Forelimb muscle (tissue), 1 donor: ENCODE measurements at places on chromosomes 12 and 14. TPM values are rescaled to one million over a fixed set of nuclear protein-coding genes. Genes with fewer than 3 reads are reported as not detected.

- DNase-seq = no peak
These were observed 62.7 kb downstream of the GALNT4 start for GRCh38 chr12:89461649-89462612.

- DNase-seq = no peak
These were observed 256.8 kb upstream of the DDHD1 start for GRCh38 chr14:53409969-53410368.

DNA sequence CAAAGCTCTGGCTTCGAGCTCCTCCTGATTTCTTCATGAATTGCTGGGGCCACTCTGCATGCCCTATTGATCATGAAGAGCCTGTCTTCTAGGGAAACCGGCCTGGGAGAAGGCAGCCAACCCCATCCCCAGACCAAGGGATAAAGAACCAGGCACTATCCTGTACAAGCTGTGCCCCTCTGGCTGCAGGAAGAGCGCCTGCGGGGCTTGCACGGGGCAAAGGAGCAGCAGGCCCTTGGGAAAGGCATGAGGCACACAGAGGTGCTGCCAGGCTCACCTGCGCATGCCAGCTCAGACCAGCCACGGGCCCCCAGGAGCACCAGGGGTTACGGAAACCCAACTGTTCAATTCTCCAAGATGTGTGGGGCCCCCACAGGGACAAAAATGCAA lies 2.1 kb downstream of the ITPK1 start:
- no peak for DNase-seq

DNA sequence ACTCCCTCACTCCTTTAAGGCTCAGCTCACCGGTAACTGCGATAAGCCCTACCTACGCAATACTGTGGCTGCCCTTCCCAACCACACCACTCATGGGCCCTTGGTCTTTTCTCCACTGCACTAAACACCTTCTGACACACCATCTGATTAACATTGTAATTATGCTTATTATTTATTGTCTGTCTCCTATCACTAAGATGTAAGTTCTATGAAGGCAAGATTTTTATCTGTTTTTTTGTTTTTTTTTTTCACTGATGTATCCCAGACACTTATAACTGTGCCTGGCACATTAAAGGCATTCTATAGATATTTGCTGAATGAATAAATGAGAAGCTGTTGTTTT lies 34.2 kb upstream of the PYGL start:
- no peak for DNase-seq

GRCh38 chr12:108804271-108804953 lies 53.0 kb downstream of the SSH1 start:
- DNase-seq = no peak

GRCh38 chr14:88882236-88882635 lies 57.8 kb downstream of the TTC8 start:
- DNase-seq = no peak

GRCh38 chr14:68253160-68253780 lies 433.7 kb downstream of the RAD51B start:
- DNase-seq = no peak

DNA sequence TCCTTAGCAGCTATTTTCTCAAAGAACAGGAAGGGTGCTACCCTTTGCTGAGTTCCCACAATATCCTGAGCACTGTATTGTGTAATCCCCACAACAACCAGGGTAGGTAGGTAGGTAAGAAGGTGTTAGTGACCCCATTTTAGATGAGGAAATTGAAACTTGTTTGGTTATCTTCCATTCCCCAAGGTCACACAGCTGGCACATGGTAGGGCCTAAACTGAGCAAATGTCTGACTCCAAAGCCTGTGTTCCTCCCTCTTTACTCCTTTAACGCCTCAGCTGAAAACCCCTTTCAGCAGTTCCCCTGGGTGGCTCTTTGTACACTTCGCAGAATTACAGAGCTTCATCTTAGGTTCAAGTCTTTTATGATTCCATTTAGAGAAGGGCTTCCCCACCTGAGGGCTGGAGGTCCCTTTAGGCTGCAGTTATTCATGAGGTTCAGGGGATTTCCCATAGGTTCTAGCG lies 26.5 kb upstream of the RIC8B start:
- no peak for DNase-seq

- no peak for DNase-seq
These were observed 272.7 kb downstream of the AEBP2 start for GRCh38 chr12:19712041-19712440.

DNA sequence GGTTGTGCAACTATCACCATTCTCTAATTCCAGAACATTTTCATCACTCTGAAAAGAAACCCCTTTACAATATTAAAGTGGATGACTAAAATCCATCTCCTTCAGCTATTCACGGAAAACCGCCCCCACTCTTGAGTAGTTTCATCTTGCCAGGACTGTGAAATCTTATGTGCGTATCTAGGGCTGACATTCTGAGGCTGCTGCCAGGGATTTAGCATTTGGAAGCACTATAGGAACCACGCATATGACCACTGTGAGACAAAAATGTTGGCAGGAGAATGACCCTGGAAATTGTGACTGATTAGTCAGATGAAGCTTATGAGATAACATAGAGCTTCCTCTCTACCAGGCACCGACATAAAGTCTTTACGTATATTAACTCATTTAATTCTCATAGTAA lies 305.2 kb upstream of the PDE3A start:
- peak; percentile 13 for DNase-seq

GRCh38 chr14:60848066-60848465 lies 113.5 kb downstream of the MNAT1 start:
- DNase-seq = no peak

DNA sequence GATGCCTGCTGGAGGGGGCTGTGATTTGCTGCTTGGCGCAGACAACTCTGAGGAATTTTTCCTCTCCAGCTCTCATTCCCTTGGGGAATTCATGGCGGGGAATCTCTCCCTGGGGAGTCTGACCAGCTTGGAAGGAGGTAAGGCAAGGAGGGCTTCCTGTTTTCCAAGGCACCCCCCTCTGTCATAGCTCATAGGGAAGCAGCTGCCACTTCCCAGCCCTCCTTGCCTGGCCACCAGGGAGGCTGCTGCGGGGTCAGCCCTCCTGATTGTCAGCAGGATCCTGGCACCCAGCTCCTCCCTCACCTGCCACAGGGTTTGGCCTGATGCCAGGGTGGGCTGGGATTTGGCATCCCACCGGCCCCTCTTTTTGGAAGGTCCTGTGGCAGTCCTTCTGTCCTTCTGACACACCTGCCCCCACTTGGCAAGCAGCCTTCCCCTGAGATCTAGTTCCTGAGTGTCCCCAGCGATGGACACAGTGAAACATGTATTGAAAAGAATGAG lies 74.9 kb downstream of the TSPAN9 start:
- no peak for DNase-seq

DNA sequence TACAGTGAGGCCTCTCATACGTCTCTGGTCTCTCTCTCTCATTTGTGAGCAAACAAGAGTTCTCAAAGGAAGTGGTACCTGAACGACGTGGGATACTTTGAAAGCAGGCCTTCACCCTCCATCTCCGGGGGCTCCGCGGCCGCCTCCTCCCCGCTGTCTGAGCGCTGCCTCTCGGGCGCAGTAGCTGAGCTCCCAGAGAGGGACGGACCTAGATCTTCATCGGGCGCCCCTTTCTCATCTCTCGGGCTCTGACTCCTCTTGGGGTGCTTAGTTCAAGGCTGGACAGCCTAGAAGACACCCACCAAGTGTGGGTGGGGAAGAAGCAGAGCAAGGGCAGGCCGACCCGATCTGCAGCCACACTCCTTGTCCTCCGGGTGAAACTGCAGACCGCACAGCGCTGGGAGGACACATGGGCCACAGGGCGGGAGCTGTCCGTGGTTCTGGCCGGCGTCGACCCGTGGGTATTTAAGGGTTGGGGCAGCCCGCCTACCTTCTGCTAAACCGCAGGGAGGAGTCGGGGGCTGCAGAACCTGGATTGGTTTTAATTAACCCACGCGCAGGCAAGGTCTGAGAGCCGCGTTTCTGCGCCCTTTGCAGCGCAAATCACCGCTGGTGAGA lies 92.7 kb downstream of the PAH start:
- DNase-seq = peak; percentile 13

- DNase-seq = no peak
These were observed 91.3 kb downstream of the DPF3 start for GRCh38 chr14:72802588-72802946.

- no peak for DNase-seq
These were observed at the start of gene APOLD1 for GRCh38 chr12:12784911-12785814. Gene APOLD1, plus strand, starts transcription at chr12:12785659. Its CDS starts 33 bp downstream, at chr12:12785692.

DNA sequence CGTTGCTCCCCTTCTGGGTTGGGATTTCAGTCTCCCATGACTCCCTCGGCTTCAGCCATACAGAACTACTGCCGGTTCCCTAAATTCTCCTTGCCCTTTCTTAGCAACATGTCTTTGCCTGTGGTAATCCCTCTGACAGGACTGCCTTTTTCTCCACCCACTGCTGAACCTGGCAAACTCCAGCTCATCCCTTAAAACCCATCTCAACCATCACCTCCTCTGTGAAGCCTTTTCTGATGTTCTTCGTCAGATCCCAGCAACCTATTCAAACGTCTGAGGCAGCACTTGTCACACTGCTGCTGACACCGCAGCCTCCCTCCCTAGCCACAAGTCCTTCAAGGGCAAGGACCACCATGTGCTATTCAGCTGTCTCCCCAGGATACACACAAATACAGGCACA lies 10.2 kb upstream of the SMUG1 start:
- no peak for DNase-seq

DNA sequence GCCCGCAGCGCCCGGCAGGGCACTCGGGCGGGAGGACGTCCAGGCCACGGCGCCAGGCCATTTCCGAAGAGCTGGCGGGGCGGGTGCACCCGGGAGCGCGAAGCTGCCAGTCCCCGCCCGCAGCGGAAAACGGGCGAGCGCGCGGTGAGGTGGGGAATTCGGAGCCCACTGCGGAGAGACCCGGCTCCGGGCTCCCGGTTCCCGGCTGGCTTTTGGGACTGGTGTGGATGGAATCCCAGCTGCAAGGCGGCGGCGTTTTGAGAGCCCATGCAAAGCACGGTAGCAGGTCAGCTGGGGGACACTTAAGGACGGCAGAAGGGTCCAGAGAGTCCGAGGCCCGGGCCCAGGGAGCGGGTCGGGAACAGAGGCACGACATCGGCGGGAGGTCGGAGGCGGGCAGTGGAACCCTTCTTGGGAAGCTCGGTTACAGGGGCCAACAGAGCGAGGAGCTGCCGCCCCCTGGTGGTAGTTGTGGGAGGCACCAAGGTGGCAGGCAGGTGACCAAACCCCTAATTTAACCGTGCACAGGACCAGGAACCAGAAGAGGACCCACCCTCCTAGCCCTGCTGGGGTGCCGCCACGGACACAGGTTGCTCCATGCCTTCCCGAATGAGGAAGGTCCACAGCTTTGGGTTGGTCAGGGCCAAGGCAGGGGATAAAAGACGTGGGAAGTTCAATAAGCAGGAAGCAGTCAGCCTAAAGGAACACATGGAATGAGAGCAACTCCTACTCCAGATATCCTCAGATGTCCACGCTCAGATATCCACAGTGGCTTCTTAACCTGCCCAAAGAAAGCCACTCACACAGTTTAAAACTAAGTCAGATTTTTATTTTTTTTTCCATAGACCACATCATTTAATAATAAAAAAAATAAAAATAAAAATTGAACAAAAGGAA lies 685 bp upstream of the CDH24 start:
- DNase-seq = peak; percentile 57

DNA sequence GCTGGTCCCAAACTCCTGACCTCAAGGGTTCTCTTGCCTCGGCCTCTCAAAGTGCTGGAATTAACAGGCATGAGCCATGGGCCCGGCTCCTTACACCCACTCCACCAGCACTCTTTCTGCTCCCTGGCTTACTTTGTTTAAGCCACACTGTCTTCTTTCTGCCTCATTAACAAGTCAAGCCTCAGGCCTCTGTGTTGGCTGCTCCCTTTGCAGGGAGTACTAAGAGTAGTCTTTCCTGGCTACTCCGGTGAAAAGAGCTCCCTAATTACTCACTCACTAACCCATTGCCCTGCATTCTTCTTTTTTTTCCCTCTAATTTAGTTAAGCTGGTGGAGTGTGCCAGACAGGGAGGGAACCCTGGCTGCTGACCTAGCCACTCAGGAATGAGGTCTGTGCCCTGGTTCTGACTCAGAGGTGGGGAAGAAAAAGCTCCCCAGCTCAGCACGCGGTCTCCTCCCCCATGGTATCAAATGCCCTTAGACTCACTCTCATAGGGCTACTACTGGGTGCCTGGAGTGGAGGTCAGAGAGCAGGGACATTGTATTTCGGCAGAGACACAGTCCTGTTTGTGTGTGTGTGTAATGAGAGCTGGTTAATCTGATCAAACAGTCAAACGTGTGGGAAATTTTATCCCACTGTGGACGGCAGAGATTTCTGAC lies 19.8 kb downstream of the GALNT6 start:
- DNase-seq = no peak

DNA sequence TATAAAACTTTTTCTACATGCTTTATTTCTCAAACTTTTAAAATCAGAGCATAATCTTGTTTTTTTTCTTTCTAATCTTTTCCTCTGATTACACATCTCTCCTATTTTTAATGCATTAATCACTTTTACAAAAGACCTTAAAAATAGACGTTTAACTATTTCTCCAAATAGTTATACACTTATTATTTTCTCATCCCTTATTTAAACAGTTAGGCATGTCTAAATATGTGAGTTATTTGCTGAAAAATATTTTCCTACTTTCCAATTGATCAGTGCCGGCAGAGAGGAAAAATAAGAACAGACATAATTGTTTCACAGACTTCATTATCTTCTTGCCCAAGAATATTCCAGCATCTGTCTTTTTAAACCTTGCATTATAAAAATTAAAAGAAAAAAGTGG lies 28.7 kb upstream of the RHOJ start:
- DNase-seq = no peak

DNA sequence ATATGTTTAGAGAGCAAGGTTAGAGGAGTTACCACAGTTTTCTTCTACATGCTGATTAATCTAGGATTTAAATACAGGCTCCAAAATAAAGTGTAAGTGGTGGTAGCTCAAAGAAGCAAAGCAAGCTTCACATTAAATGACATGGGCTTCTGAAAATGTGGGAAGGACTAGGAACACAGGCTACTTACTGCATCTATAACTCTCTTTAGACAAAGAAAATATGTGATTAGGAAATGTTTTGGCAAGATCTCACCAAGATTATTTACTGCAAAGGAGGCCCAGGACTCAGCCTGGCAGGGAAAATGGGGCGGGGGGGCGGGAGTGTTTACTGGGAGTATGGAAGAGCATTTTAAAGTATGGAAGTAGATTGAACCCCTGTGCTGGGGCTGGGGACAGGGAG lies 39.4 kb downstream of the ETV6 start:
- DNase-seq = no peak

Gene FRMD6
- polyA plus RNA-seq = 22.6 TPM

Gene RNU6-7
- not detected for polyA plus RNA-seq

Gene AP1G2
- polyA plus RNA-seq = 15.3 TPM

Gene TSPAN19
- polyA plus RNA-seq = 0.28 TPM

Gene DAO
- not detected for polyA plus RNA-seq

Gene ACSM4
- polyA plus RNA-seq = 0.09 TPM

Gene NFATC4
- 39.2 TPM for polyA plus RNA-seq

Gene PRH2
- polyA plus RNA-seq = 0.33 TPM

Gene B4GALNT3
- 13.8 TPM for polyA plus RNA-seq

Gene C12orf50
- polyA plus RNA-seq = 0.34 TPM

Gene OTOGL
- polyA plus RNA-seq = 0.38 TPM

Gene FOXM1
- 13.7 TPM for polyA plus RNA-seq

Gene ANG
- 2.0 TPM for polyA plus RNA-seq

Gene GSC
- polyA plus RNA-seq = 0.33 TPM

Gene OSBPL8
- 26.8 TPM for polyA plus RNA-seq

Gene RHEBL1
- 1.6 TPM for polyA plus RNA-seq

Gene HOXC12
- not detected for polyA plus RNA-seq
